Central memory CD4-positive, alpha-beta T cell (primary cell): ENCODE measurements at places on chromosomes 7 and 10.

DNA sequence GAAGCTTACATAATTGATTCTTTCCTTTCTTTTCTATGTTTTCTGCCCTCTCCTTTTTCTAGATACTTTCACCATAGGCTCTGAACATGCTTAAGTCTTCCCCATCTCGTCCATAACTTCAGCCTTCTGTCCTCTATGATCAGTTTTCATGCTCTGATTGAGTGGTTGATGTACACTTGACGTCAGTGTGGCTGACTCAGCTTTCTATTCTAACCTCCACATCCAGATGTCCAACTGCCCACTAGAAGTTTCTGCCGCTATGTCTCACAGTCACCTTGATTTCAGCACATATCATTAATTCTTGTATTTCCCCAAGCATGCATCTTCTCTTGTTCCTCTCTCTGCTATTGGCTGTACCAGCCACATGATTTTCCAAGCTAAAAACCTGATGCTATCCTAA lies 15.0 kb downstream of the CDK14 start:
- no peak for DNase-seq

DNA sequence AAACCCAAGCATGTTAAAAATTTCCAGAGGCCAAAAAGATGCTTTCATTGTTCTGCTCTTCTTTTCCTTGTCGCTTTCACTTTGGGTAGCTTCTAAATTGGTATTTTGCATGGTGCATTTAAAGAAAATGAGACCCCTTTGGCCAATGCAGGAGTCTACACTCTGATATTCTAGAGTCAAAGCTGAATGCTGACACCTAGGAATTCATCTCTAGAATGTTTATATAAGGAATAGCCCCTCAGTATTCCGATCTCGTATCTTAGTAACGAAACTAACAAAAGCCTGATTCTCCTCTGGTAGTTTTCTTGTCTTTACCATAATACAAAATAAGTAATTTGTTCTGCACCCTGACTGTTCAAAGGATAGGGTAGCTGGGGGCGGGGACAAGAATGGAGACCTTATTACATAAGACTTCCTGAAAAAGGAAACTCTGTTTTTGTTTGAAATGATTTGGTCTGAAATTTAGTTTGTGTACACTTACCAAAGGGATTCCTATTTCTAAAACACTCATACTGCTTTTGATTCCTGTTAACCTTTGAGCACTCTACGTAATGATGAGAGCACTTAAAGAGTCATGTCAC lies 17.1 kb downstream of the IKZF1 start:
- DNase-seq: peak; percentile 73

DNA sequence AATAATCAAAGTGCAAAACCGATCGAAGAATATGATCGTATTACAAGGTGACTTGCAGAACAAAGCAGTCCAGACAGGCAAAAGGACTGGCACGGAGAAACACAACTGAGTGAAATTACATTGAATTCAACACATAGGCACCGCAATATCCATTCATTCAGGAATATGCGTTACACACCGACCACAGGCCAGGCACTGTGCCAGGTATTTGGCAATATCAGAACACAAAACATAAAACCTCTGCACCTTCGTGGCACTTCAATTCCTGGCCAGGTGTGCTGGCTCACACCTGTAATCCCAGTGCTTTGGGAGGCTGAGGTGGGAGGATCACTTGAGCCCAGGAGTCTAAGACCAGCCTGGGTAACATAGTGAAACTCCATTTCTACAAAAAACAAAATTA lies 187.9 kb downstream of the DIP2C start:
- no peak for DNase-seq

DNA sequence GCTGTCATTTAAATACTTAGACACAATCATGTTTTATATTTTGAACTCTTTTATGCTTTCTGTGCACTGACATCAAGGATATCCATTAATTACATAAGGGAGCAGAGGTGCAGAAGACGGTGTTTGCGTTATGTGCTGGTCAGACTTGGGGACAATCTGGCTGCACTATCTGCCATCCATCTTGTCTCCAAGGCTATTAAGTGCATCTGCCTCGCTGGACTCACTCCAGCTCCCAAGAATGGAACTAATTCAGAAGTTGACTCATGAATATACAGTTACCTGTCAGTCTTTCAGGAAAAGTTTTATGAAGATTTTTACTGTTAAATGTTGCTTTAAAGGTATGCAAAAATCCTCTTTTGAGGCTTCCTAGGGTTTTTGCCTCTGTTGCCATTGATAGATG lies 391.0 kb downstream of the SUGCT start:
- DNase-seq: no peak

- DNase-seq: no peak
These were observed 430.7 kb downstream of the PARD3 start for GRCh38 chr10:34384372-34384771.

DNA sequence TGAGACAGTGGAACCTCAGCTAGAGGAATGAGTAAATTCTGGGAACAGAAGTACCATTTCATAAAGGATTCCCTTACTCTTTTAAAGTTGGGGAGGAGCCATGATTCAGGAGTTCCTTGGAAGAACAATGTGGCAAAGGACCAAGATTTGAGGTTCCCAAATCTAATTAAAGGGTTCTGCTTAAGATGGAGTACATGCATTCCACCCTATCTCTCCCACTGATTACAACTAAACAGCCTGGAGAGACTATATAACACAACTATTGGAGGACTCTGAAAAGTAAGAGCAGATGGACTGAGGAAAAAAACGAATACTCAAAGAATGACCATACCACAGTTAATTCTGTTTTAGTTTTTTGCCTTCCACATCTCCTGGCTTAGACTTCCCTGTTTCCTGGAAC lies 212.9 kb upstream of the IMMP2L start:
- DNase-seq: no peak

- DNase-seq: no peak
These were observed 299.6 kb upstream of the NFE2L3 start for GRCh38 chr7:25852211-25852938.

DNA sequence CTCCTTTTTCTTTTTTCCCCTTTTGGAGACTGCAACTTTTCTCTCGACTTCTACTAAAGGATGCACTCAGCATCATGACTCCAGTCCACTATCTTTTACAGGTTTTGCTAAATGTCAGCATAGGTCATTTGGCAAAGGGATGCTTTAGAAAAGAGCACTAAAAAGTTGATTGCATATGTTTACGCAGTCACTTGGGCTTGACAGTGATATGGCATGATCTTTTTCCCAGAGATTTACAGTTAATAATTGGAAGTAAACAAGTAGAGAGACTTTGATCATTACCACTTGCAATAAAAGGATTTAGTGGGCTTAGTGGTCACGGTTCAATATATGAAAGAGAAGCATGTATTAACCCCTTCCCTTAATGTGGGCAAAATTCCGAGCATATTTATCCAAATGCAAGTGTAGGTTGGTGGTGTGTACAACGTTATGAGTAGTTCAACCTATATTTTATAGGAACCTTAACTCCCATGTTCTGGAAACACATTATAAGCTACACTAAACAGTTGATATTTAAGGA lies 1.8 kb downstream of the BMI1 start:
- no peak for DNase-seq

DNA sequence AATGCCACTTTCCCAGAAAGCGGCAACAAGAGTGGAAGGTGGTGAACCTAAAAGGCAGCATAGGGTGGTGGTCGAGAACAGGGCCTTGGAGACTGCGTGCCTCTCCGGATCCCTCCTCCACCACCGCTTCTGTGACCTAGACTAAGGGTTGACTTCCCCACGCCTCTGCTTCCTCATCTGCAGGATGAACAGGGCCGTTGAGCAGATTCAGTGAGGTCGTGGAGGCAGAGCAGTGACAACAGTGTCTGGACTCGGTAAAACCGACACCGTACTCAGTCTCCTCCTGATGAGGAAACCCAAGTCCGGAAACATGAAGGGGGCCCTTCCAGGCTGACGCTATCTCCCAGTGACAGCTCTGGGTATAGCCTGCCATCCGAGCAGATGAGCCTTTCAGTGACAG lies 162.6 kb downstream of the CELF2 start:
- DNase-seq: peak; percentile 76

DNA sequence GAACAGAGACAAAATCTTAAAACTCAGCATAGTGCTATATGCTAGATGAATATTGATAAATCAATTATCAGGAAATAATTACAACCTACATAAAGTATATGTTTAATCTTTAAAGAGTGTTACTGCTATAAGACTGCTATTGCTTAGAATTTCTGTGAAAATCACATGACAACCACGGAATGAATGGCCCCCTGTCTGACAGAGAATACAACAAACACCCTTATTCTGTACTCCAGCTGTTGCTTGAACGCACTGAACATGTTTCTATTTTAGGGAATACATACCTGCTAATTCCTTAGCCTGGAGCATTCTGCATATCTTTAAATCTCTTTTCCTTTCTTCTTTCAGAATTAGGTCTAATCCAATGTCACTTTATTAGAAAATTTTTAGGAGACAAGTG lies 452.4 kb upstream of the PHF14 start:
- no peak for DNase-seq

- no peak for DNase-seq
These were observed 351.0 kb downstream of the TCERG1L start for GRCh38 chr10:130960531-130960930.

- no peak for DNase-seq
These were observed 489.0 kb downstream of the GATA3 start for GRCh38 chr10:8543361-8544056.

GRCh38 chr10:120336911-120337540 lies 120.0 kb upstream of the PLPP4 start:
- peak; percentile 8 for DNase-seq

GRCh38 chr7:133275446-133276095 lies 22.7 kb downstream of the EXOC4 start:
- DNase-seq: no peak

GRCh38 chr10:84211566-84211965 lies 13.8 kb downstream of the LRIT2 start:
- DNase-seq: no peak

- no peak for DNase-seq
These were observed 13.6 kb downstream of the MICU1 start for GRCh38 chr10:72612203-72612826.

DNA sequence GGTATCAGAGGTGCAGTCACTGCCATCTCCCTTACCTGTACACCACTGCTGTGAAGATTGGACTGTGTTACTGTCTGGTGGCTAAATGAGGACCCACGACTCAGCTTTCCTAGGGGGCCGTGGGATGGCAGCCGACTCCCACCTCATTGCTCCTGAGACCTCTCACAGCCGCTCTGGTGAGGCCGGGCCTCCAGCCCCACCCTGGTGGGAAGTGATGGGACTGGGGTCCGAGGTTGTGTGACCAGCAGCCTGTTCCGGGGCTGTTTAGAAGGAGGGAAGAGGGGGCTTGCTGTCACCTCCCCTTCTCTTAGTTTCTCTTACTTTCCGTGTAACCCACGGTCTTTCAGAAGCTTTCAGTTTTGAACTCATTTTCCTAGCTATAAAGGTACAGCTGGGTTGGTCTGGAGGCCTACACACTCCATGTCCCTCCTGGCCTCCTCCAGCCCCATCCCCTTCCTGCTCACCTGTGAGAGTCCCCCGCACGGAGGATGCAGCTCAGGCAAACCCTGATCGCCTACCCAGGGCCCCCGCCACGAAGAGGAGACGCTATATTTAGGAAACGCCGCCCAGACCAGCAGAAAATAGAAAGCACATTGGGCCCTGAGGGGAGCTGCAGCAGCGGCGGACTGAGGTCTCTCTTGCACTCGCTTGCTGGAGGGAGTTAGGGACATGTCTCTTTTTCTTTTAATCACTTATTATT lies 4.6 kb downstream of the EMX2 start:
- DNase-seq: no peak

- peak; percentile 75 for DNase-seq
These were observed 33.9 kb downstream of the TSPAN14 start for GRCh38 chr10:80487791-80488538.

DNA sequence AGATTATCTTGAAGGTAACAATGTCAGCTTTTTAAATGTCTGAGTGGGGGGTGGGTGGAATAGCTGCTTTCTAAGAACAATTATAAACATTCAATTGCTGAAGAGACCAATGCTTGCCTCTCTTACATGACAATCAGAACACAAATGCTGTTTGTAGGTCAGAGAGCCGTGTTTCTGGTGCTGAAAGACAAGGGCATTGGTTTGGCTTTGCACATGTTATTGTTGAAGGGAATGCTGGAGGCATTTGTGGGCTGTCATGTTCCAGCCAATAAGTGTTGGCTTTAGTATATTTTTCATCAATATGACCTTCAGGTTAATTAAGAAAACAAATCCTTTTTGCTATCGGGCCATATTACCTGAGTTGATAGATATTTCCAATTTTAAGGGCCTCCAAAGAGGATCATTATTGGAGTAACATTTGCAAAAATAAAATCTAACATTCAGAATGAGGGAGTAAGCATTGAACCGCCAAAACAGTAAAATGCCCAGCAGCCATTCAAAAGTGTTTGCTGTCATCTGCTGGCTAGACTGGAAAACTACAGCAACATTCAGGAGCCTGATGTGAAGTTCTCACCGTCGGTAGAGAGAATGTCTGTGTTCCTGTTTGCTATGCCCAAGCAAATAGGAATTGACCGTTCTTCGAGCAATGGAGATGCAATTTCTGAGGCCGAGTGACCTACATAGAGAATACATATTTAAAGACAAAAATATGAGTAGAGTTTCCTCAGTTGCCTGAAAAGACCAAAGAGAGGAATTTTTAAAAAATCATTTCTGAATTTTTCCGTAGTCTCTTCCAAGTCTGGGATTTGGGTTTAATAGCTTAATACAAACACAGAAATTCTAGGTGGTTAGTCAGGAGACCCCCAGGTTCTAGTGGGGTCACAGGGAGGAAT lies 118.9 kb downstream of the APBB1IP start:
- DNase-seq: peak; percentile 23
